ENCODE measurements at places on chromosomes 2 and 18. TPM values are rescaled to one million over a fixed set of nuclear protein-coding genes. Genes with fewer than 3 reads are reported as not detected.

DNA sequence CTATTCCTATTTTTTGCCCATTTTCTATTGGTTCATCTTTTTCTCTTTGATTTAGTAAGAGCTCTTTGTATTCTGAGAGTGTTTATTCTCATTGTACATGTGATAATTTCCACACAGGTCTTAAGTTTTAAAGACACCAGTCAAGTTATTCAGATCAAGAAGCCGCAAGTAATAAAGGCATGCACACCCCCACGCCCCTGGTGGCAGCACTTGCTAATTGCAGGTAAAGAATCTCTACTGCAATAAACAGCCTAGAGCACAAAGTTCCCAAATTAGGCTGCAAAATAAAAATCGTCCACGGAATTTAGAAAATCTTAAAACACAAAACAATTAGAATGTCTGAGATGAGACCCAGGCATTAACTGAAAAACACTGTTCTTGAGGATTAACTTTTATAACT is 45.2 kb downstream of the ST3GAL5 start:
- DNase-seq = peak; percentile 54

GRCh38 chr18:23662309-23663263 is at the start of gene ANKRD29:
TSS of gene ANKRD29 (minus strand) at chr18:23662911. CDS start at chr18:23662730, 181 bp downstream.
- DNase-seq = peak; percentile 93

DNA sequence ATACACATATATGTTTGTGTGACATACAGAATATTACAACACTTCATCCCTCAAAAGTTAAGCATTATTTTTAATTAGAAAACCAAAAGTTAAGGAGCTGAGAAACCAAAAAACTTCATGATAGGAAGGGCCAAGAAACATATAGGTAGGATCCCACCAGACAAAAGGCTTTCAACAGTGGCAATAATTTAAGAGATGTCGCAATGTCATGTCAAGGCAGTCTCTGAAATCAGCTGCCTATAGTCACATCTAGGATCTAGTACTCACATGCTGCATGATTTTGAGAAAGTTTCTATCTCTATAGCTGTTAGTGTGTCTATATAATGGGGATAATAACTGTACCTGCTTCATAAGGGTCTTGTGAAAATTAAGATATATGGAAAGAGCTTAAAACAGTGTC is 72.7 kb downstream of the SPIRE1 start:
- no peak for DNase-seq

ANKRD30B gene
- total RNA-seq = not detected

DNA sequence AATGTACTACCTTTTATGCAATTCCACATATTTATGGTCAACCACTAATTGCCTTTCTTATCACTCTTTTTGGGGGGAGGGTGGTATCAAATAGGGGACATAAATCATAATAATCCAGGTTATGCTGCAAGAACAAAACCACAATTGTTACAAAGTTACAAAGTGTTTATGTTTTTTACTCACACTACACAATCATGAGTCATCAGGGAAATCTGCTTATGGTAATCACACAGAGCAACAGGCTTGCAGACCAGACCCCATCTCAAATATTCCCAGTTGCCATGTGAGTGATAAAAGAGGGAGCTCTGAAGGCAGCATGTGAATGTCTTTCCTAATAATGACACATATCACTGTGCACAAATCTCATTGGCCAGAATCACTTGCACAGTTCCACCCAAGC is 304.7 kb upstream of the TMEFF2 start:
- DNase-seq = no peak

DNA sequence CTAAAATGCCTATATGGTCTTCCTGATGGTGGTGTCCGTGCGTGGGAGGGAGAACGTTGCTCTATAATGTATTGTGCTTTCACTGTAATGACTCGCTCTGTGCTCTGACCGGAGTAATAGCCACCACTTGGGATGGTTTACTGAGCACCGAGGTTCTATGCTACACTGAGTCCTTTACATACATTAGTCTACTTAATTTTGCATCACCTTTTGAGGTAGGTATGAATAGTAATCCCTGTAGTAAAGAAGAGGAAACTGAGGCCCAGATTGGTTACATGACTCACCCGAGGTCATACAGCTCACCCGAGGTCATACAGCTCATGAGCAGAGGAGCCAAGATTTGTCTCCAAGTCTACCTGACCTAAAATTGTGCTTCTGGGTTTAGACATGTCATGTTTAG is 79.5 kb downstream of the ARMC9 start:
- no peak for DNase-seq

DNA sequence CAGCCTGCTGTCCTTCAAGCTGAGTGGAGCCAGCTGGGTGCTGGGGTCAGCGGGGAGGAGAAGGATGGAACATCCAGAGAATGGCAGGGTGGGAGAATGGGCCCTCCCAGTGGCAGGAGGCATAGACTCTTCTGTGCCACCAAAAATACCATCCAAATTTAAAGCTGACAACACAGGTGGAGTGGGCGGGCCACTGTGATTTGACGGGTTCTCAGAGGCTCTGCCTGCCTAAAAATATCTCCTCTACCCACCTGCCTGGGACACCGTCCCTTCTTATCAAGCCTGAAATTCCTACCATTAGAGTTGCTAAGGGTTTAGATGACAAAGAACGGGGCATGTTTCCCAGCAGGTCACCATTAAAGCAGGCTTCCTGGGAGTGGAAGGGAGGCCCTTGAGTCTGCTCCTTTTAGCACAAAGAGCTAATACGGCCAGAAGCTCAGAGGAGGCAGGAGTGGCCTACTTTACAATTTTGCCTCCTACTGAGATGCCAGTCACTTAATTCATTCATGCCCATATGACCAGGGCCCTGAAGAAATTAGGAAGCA is 19.8 kb upstream of the MARCHF4 start:
- DNase-seq = no peak

- DNase-seq = no peak
These were observed 10.7 kb upstream of the POLE4 start for GRCh38 chr2:74947703-74948102.

DNA sequence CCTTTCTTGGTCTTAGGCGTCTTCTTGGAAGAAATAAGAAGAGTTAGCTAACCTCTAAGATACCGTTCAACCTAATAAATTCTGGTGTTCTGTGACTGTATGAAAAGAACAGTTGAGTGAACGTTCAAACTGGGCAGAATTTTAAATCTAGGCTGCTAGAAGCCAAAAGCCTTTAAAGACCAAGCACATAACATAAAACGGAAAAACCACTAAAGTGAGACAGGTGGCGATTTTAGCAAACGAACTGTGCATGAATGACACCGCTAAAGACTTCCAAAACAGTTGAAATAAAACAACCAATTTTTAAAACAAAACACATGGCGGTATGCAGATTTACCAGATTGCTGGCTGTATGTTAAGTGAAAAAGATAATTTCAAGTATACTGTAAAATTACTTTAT is 73.1 kb downstream of the GALNT13 start:
- DNase-seq = no peak

GRCh38 chr2:241317391-241317790 is 1.7 kb downstream of the SEPTIN2 start:
- no peak for DNase-seq

DPP4 gene
- 4.3 TPM for total RNA-seq

DNA sequence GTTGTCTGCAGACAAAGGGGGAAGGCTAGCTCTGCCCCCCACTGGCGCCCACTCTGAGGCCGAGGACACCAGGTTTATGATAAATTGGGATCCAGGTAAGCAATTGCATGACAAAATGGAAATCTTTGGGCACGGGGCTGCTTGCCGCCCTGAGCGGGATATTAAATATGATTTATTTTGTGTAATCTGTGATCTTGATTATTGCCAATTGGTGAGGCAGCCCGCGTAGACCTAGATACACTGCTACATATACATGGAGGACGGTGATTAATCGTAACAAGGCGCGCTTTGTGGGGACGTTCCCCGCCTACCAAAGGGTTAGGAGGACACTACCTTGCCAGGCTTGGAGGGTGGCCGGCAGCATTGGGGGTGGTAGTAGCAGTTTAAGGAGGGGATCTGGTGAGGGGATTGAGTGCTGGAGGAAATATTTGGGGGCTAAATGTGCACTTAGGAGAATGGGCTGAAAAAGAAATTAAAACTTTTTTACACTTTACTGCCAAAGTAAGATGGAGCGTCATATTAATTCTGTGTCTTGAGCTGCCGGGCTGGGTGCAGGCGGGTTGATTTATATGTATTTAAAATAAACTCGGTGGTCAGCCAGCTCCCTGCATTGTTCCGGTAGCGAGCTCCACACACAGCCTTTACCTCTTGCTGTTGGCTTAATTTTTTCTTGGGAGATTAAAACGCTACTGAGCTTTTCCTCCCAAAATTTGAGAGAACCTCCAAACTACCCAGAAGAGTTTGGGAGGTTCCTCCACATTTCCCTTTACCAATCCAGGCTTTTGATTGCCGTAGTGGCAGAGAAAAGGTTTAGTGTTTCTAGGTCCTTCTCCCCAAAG is 4.1 kb downstream of the HOXD3 start:
- DNase-seq = no peak

- peak; percentile 5 for DNase-seq
These were observed 633.0 kb upstream of the TMEFF2 start for GRCh38 chr2:192827735-192828134.

- DNase-seq = no peak
These were observed 396.2 kb downstream of the ARHGAP15 start for GRCh38 chr2:143525402-143525860.

DNA sequence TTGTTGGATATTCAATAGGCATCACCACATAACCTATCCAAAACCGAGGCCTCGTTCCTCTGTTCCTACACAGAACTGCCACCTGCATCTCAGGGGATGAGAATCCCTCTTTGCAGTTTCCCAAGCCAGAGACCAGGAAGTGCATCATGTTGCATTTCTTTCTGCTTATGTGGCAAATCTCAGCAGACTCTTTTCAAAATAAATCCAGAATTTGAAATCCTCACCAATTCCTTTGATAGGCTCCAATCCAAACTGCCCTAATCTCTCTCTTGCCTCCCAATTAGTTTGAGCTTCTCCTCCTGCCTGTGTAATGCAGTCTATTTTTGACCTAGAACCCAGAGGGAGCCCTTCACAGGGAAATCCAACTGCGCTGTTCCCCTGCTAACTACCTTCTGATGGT is 215.5 kb downstream of the RNF144A start:
- DNase-seq = no peak

GRCh38 chr2:48984922-48985321 is 169.4 kb downstream of the FSHR start:
- DNase-seq = no peak

DNA sequence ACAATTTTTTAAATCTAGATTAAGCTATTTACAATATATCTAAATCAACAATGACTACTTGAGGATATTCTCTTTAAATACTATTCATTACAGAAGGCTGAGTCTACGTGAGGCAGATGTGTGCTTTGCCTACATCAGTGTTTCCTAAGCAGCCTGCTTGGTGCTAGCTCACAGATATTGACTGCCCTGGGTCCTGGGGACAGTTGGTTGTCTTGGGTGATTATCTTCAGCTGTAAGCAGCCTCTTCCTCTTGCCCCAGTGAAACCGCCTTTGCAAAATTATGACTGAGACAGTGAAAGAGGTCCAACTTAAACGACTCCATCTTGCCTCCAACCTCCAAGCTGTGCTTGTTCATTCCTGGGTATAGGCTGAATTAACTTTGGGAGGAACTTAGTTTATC is 39.6 kb upstream of the CCDC88A start:
- no peak for DNase-seq

DNA sequence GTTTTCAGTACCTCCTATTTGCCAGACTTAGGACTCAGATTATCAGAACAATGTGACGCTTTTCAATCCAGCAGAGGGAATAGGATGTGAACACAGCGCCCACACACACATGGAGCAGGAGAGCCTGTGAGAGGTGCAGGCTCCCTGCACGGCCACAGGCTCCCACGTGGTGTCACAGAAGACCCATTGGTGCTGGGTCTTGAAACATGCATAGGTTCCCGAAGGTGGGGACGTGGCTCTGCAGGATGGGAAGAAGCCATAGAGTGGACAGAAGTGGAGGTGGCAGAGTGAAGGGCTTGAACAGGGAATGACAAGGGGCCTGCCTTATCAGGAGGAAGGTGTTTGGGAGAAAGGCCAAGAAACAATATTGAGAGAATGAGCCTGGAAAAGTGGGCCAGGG is 78.5 kb upstream of the BCL2L11 start:
- no peak for DNase-seq

FZD7 gene
- 103 TPM for total RNA-seq

GRCh38 chr2:71930049-71930681 is 217.5 kb downstream of the CYP26B1 start:
- DNase-seq = peak; percentile 23

DNA sequence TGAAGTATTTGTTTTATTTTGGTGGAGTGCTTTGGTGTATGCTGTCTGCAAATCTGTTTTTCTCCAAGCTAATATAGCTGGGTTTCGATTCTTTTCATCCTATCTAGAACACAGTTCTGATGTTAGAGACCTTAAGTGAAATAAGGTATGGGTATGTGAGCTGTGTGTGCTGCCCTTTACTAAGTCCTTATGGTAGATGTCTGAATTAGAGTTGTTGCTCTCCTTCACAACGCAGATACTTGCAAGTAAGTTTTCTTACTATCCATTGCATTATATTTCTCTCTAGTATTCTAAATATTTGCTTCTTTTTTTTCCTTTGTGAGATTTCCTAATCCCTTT is 38.6 kb downstream of the AGFG1 start:
- DNase-seq = no peak

DNA sequence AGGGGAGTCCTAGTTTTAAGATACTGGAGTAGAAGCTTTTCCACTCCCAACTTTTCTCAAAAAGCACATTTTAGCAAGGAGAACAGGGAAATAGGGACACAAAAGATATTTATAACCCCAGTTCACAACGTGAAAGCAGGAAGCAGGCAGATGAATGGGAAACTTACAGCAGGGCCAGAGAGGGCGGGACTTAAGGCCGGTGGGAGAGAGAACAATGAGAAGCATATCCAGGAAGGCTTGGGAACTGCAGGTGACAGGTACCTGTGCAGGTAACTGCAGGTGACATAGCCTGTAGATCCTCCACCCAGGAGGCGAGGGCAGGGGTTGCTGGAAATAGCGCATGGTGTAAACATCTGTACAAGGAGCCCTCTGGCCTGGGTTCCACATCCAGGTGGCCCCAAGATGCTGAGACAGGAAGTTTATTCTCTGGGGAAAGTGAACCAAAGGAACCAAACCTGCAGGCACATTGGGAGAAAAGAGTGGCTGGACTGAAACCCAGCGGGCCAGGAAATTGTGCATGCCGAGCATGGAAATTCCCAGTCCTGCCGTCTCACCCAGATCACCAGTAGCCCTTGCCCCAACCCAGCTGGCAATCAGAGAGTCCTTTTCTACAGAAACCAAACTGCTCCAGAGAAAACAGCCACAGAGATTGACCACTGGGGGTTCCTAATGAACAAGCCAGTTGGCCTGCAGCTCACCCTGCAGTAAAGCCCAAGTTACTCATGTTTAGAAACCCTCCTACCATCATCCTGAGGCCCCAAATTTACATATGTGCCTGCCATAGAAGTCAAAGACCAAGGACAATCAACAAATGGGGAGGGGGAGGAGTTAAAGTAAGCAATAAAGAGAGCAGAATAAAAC is 24.3 kb upstream of the COL6A3 start:
- peak; percentile 76 for DNase-seq

DNA sequence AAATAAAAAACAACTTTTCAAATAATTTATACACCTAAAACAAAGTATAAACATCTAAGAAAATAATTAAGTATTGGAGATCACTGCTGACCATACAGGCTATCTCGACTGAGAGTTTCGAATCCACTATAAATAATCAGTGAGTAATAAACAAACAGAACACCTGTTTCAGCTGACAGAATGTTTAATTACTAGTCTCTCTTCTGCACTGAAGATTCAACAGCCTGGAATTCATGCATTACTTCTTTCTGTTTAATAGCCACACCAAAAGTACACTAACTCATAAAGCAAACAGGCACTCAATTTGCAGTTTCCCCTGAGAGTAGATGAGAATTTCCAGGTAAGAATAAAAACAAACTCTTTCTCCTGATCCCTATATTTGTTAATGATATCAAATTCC is 138.5 kb downstream of the RBMS1 start:
- DNase-seq = no peak

- no peak for DNase-seq
These were observed 249.4 kb downstream of the MEIS1 start for GRCh38 chr2:66684289-66684688.

Data from H7 (cell line).